Kidney epithelial cell (primary cell): ENCODE measurements at places on chromosomes 1 and 21.

- no peak for DNase-seq
These were observed 32.9 kb upstream of the VAV3 start for GRCh38 chr1:107997866-107998265.

DNA sequence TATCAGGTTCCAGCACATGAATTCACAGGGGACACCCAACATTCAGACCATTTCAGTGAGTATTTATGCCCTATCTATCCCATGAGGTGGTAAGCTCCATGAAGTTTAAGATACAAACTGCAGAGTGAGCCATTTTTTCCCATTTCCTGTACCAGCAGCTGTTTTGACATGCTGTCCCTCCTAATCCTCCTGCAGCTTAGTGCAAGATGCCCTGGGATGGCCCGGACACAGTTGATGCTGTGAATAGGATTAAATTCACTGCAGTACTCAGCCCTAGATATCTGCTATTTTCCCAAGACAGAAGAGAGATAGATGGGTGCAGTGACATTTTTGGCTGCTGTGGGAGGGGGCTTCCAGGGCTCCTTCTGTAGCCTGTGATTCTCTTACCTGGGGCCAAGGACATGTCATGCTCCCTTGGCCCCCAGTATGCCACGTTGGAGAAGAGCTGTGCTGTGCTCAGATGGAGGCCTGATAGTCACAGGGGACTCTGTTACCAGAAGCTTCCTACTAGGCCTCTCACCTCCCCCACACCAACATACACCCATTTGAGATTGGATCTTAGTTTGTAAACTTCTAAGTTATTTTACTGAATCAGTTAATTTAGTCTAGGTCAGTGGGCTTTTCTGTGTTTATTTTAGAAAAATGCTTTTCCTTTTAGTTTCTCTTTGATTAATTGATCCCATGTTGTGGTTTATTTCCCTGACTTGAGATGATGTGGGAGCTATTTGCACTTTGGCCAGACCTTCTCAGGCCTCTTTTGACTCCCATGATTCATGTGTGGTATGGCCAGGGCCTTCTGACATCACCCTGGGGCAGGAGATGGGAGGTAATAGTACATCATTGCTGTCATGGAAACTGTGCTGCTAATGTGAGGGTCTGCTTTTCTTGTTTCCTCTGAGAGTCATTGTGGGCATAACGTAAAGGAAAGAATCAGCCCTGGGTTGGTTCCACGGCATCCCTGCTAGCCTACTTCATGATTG is 92.6 kb downstream of the ST3GAL3 start:
- no peak for DNase-seq

- DNase-seq, result no peak
These were observed 3.3 kb downstream of the CASZ1 start for GRCh38 chr1:10793129-10793651.

GRCh38 chr1:201737352-201738060 is 91.5 kb upstream of the IPO9 start:
- DNase-seq, result no peak

- DNase-seq, result no peak
These were observed 58.5 kb upstream of the IVNS1ABP start for GRCh38 chr1:185375583-185375982.

DNA sequence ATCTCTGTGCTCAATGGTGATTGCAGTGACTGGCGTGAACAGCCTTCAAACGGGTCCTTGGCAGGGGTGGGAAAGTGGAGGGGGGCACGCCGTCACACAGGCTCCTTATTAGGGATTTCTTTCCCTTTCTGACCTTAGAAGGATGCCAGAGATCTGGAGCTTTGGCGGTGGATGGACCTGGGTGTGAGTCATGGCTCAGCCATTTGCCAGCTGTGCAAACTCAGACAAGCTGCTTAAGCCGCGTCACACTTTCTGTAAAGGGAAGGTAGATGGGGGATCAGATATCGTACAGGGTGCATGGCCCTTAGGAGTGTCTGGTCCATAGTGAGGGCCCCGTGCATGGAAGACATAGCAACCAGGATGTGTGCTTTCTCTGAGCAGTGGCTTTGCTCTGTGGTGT is 48.3 kb upstream of the C1orf174 start:
- peak; percentile 25 for DNase-seq

- no peak for DNase-seq
These were observed 22.3 kb upstream of the RGS16 start for GRCh38 chr1:182626527-182626926.

- no peak for DNase-seq
These were observed 366.1 kb upstream of the ST6GALNAC5 start for GRCh38 chr1:76501136-76501535.

DNA sequence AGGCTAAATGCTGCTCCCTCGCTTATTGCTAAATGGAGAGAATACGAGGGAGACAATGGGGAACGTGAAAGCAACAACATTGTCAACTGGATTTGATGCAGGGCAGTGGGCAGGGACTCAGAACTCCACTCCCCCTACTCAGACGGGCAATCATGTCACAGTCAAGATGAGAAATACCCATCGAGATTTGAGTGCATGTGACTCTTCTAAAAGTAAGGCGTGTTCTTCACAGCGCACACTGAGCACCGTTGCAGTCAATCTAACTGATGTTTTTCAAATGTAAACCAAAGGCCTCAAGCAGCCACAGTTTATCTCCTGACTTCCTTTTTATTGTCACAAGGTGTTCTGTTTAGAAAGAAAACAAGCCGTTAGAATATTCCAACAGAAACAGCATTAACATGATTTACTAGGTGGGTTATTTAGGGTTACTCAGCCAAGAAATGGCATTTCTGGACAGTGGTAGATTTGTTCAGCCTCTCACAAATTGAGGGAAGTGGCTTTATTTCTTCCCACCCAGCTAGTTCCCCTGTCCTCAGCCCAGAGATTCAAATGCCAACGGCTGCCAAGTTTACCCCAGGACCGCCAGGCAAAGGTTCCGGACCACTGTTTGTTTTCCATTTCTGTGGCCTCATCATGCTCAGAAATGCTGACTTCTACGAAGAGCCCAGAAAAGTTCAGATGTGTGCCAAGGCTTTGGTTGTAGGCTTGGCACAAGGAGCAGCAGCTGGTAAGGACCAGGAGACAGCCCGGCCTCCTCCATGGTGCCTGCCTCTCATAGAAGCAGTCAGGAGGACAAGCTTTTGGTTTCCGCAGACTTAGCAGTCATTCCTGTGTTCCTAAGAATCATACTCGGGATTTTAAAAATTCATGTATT is 171.4 kb downstream of the KIF26B start:
- DNase-seq, result no peak

- no peak for DNase-seq
These were observed 92.6 kb upstream of the PBX1 start for GRCh38 chr1:164466429-164466828.

DNA sequence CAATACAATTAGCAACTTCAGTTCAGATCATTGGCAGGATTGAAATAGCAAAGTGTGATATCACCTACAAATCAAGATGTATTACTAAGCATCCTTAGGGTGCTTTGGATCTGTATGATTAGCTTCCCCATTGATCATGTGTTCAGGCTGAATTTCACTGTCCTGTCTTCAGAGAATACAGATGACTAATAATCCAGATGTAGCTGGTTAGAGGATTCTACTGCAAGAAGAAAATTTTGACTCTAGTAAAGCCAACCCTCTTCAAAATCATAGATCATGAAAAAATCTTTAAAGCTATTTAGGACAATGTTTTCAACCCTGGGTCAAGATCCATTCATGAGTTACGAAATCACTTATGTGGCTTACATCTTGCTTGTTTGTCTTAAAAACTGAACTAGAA is 184.4 kb downstream of the PTGER3 start:
- DNase-seq, result no peak

DNA sequence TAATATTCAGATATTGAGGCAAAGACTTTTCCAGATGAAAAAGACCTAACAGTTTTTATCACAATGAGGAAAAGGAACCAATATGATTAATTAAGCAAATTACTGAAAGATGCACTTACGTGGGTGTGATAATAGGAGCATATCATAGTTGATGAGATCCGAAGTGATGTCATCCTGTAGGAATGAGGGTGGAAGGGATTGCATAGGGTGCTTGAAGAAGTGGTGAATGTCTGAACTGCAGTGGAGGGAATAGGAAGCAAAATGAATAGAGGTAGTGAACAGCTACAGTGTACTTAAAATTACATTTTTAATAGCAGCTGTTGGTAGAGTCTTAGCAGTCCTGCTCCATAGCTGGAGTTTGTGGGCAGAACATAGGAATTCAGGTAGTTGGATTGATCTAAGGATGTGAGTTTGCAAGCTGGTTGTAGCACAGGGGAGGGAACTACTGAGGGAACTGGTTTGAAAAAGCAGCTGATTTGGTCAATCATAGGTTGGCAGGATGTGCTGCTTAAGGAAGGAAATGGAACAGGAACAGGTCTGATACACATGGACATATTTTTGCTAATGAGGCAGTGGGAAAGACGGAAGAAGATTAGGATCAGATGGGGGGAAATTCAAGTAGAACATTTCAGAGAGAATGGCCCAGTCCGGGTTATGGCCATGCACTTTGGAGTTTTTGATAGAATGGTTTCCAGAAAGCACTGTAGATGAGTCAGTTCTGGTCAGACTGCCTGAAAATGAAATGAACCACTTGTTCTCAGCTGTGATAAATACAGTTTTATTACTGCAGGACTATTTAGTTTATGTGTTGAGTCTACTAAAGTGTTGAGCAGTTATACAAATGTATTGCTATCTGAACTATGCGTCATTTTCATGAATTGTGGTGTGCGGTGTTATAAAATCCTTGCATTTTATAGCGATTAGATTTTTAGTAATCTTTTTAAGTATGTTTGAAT is 155.8 kb downstream of the RYR2 start:
- DNase-seq, result no peak

GRCh38 chr21:46243325-46243724 is 14.8 kb upstream of the LSS start:
- no peak for DNase-seq

- no peak for DNase-seq
These were observed 41.6 kb upstream of the PPIAL4F start for GRCh38 chr1:144551107-144551542.

DNA sequence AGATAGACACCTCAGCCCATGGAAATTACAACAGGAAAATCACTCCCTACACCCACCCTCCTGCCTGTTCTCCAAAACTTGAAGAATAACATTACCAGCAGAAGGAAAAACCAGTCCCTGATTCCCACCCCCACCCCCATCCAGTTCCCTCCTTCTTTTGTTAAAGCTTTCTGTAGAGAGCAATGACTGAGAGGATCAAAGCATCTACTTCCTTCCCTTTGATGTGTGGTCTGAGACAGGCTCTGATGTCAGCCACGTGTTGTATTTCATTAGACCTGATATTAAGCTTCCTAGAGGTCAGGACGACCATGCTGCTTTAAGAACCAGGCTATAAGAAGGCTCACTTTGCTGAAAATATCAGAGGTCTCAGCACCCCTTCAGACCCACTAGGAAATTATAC is 73.9 kb upstream of the HAO2 start:
- DNase-seq, result no peak

DNA sequence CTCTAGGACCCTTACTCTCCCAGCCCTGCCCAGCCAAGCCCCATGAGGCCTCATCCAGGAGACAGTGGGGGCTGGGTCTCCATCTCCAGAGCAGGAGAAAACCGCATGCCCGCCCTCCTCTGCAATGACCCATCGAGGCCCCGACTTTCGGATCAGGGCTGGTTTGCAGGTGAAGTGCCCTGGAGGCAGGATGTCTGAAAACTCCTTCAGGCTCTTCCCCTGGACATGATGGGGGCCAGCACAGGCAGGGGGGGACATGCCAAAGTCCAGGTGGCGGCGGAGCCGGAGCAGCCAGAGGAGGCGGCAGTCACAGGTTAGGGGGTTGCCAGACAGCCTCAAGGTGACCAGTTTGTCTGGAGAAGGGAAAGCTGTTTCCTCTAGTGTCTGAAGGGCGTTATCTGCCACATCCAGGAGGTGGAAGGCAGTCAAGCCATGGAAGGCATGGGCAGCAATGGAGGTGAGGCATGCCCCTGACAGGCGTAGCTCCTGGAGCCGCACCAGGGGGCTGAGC is 3.9 kb downstream of the LINGO4 start:
- DNase-seq, result no peak

DNA sequence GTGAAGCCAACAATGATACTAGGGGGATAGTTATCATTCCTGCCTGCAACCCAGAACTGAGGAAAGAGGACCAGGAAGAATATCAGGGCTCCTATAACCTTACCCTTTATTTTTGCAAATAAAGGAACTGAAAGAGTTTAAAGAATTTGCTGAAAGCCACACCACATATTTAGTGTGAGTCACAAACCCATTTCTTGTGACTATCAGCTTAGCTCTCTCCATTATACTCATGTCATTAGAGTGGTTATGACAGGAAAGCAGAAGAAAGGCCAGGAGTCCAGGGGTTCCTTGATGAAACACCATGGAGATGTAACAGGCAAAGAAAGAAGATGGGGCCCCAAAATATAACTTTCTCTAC is 141.1 kb upstream of the SAMSN1 start:
- DNase-seq, result no peak

DNA sequence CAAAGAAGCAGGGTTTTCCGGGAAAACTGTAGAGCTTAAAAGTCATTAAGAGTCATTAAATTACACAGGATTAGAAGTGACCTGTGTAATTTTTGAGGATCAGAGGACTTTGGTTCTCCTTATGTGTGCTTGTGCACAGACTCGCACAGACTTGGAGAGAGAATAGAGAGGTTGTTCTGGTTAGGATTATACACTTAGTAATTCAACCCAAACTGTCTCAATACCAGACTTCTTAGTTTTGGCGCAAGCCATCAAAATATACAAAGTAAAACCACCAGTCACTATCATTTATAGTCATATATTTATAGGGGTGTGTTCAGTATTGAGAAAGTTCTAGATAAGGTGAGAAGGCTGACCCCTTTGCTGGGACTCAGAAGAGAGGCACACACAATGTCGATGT is 112.3 kb downstream of the HLX start:
- DNase-seq, result no peak

DNA sequence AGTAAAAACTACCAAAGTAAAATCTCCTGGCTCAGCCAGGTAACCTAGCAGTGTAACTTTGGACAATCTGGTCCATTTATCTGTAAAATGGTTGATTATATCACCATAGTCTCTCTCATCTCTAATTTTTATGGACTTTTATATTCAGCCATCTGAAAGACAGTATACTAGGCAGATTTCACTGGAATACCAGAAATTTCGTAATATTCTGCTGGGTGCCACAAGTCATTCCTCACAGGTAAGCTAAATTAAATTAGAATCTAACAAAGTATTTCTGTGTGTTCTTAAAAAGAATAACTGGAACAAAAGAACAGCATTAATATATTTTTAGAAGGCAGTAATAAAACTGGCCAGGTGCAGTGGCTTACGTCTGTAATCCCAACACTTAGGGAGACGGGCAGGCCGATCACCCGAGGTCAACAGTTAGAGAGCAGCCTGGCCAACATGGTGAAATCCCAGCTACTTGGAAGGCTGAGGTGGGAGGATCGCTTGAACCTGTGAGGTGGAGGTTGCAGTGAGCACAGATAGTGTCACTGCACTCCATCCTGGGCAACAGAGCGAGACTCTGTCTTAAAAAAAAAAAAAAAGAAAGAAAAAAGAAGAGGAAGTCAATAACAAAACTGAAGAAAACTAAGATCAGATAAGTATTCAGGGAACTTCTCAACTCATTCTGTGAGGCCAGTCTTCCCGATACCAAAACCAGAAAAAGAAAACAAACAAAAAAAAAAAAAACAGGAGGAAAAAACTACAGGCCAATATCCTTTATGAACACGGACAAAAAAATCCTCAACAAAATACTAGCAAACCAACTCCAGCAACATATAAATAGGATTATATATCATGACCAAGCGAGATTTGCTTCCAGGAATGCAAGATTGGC is 35.9 kb downstream of the PIK3R3 start:
- no peak for DNase-seq
